Colonic mucosa (tissue), 4 donors: ENCODE measurements at places on chromosomes 3 and 15.

- DNase-seq: peak; percentile 20
Observed at GRCh38 chr3:117277816-117278215, 568.2 kb downstream of the TUSC7 start.

- DNase-seq: no peak
Observed at GRCh38 chr3:109025896-109026295, 72.2 kb upstream of the GUCA1C start.

DNA sequence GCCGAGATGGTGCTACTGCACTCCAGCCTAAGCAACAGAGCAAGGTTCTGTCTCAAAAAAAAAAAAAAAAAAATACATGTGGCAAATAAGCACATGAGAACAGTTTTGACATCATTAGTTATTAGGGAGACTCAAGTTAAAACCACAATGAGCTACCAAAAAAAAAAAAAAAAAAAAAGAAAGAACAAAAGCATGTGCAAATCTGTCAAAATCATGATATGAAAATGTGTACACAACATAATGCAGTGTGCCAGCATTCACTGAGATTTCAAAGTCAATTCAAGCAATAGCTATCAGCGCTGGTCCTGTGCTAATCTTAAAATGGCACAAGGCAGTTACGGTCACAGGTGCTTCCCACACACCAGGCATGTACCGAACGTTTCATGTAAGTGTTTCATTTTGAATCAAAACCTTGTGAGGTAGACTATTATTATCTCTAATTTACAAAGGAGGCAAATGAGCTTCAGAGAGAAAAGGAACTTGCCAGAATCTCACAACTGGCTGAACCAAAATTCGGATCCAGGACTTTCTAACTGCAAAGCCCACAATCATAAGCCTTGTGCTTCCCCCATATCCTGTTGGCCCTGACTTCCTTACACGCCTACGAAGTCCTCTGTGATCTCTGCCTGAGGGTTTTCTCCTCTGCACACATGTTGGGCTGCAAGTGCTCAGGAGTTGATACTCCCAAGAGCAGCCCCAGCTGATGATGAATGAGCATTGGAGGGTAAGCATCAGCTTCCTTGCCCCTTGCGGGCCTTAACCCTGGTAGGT is 200.1 kb upstream of the PROK2 start:
- DNase-seq: no peak

- peak; percentile 26 for DNase-seq
Observed at GRCh38 chr3:189842681-189843602, 211.8 kb downstream of the TP63 start.

GRCh38 chr15:68574629-68575028 is 4.2 kb upstream of the CORO2B start:
- DNase-seq: no peak
